ENCODE measurements at places on chromosomes 12 and 14.

- DNase-seq = no peak
Observed at GRCh38 chr14:30527196-30527595, 31.8 kb upstream of the G2E3 start.

DNA sequence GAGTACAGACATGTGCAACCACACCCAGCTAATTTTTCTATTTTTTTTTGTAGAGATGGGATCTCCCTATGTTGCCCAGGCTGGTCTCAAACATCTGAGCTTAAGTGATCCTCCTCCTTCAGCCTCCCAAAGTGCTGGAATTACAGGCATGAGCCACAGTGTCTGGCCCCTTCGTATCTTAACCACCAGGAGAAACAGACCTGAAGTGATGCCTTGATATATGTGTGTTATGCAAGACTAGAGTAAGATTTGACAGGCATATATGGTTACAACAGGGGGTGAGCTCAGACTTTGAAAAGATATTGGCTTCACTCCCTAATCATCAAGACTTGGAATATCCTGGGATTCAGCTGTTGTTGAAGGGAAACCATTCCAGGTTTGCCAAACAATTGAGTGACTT lies 10.7 kb upstream of the GALNT6 start:
- no peak for DNase-seq

- no peak for DNase-seq
Observed at GRCh38 chr12:96104566-96104965, 69.2 kb upstream of the LTA4H start.

DNA sequence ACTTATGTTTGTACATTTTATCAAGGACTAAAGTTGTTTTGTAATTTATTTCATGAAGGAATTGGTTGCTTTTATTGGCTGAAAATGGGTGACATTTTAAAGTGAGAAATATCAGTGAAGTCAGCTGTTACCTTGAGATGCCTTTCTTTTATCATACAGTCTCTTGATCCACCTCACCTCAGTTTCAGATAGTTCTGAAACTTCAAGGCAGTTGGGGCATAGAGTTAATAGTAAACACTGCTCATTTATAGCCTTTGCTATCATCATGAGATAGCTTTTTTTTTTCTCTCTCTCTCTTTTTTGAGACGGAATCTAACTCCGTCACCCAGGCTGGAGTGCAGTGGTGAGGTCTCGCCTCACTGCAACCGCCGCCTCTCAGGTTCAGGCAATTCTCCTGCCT lies 76.7 kb downstream of the MON2 start:
- no peak for DNase-seq

DNA sequence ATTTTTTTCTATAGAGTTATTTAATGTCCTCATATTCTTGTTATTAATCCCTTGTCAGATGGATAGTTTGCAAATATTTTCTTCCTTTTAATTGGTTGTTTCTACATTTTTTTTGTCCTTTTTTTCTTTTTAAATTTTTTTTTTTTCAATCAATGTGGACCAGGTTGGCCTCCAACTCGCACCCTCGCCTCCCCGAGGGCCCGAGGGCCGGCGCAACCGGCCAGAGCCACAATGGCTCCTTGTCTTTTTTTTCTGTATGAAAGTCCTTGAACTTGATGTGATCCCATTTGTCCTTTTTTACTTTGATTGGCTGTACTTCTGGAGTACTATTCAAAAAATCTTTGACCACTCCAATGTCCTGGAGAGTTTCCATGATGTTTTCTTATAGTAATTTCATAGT lies 17.7 kb upstream of the SLCO1B1 start:
- DNase-seq = no peak

DNA sequence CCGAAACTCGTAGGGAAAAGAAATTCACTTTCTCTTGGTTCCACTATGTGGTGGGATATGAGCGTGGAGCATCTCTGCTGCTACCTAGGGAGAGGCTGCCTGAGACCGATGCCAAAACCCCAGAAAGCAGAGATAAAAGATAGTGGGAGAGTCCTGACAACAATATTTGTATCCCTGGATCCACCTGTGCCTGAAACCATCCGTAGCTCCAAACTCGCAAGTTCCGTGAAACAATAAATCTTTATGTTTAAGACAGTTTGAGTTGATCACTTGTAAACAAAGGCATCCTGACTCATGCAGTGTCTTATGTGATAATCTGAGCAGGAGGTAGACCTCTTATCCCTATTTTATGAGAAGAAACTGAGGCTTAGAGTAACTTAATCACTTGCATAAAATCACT lies 2.9 kb downstream of the MAP1LC3B2 start:
- DNase-seq = no peak

DNA sequence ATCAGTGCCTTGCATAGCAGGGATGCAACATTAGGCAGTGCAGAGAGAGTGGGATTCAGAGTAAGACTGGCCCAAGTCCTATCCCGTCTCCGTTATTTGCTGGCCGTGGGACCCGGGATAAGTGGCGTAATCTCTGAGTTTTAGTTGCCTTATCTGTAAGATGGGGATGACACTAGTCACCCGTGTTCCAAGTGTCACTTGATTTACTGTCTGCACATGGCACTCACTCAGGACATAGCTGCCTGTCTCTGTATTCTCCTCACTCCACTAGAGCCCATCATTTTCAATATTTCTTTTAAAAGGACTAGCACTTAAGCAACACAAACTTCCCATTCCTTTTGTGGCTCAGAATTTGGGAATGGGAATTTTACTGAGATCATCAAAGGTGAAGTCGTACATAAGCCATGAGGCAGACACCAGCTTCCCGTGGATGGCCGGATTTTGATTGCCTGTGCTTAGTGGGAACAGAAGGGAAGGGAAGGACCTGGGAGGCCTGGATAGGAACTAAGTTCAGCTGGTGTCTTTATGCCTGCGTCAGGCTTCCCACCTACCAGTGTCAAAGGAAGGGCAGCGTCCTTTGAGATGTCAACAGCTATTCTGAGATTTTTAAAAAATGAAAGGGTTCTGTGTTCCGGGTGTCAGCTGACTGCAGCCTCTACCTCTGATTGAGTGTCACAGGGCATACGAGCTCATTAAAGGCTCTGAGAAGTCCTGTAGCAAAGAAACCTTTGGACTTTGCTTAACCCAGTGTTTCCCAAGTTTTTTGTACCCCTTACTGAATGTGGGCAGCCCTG lies 361.4 kb downstream of the CACNA1C start:
- no peak for DNase-seq

DNA sequence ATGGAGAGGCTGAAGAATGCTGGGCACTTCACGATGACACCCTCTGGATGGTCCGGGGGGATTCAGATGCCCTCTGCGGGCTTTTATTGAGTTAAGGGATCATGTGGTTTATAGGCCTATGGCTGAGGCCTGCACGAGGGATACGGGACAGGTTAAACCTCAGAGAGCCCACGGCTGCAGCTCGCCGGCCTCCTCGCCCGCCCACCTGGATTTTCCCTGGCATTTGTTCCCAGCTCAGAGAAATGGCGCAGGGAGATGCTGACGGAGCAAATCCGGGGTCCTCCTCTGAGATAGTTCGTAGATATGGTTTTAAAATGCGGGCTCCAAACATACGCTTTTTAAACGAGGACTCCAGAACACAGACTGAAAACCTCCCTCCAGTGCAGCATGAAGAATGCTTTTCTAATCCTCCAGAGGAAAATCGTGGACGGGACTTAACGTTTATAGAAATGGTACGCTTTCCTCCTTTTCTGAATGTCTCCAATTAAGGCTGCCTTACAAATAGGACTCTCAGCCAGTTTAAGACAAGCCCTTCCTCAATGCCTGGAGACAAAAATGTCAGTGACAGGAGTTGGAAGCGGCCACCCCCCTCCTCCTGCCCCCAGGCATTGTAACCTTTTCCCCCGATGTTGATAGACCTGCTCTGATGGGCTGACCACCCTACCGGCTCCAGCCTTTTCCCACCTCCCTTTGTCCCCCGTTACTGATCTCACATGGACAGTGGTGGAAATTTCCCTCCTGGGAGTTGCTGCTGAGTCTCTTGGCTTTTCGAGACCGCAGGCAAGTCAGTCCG lies 16.6 kb downstream of the CCND2 start:
- no peak for DNase-seq
